NCI-H1417 treated with DMSO at 0.1 percent for 48 hours (cell line): ENCODE measurements at places on chromosomes 2 and 18.

- no peak for DNase-seq
Observed at GRCh38 chr18:3097082-3097481, 84.1 kb upstream of the LPIN2 start.

DNA sequence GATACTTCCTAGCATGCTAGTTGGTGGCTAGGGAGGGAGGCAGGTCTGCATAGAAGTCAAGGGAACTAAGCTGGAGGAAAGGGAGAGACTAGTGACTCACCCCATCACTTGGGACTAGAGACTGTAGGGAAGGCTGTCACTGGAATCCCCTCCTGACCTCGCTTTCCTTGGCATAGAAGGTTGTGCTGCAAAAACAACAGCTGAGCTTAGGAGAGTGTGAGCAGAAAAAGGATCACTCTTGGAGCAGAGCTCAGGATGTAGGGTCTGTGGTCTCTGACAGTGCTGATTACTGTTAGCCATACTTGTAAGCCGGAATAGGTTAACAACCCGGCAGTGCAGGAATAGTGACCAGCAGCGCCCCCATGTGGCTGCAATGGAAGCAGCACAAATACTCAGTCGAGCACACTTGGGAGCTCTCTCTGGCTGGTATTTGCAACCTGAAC lies 66.9 kb upstream of the SMAD2 start:
- DNase-seq, result no peak

DNA sequence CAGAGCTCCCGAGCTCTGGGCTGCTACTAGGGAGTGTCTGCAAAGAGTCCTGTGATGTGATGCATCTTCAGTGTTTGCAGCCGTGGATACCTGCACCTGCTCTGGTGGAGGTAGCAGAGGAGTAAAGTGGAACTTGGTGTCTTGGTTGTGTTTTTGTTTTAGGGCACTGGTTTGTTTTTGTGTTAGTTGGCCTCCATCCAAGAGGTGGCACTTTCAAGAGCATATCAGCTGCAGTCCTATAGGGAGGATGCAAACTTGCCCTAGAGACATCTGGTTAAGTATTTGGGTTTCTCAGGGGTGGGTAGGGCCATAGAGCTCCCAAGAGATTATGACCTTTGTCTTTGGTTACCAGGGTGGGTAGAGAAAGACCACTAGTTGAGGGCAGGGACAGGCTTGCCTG lies 1249.0 kb upstream of the FAM98A start:
- DNase-seq, result no peak

- DNase-seq, result no peak
Observed at GRCh38 chr2:238238766-238239542, 884 bp downstream of the HES6 start.

GRCh38 chr2:215141706-215142105 lies 3.3 kb upstream of the ABCA12 start:
- DNase-seq, result no peak

DNA sequence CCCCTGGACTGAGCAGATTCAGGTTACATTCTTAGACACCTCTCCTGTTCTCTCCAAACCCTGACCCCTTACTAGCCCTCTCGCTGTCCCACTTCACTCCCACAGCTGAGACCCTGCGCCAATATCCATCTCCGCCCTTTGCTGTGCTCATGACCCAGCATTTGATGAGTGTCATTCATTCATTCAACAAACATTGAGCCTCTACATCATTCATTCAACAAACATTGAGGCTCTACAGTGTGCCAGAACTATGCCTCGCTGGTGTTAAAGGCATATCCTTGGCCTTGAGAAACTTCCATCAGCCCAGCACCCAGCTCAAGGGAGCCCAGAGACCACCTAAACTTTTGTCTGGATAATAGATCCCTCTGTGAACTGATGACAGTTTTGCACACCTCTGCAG lies 41.9 kb upstream of the MRPL33 start:
- no peak for DNase-seq
